Fibroblast of villous mesenchyme (primary cell): ENCODE measurements at places on chromosomes 7 and 10.
A peak's percentile ranks its signal among the peaks of the same experiment; 100 is the strongest.

DNA sequence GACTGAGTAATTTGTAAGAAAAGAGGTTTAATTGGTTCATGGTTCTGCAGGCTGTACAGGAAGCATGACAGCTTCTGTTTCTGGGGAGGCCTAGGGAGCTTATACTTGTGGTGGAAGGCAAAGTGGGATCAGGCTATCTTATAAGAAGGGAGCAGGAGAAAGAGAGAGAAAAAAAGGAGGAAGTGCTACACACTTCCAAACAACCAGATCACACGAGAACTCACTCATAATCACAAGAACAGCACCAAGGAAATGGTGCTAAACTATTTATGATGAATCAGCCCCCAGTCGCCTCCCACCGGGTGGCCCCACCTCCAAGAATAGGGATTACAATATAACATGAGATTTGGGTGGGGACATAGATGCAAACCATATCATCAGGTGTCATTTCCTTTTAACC, 89.1 kb upstream of the KCNMA1 start:
- DNase-seq = no peak

DNA sequence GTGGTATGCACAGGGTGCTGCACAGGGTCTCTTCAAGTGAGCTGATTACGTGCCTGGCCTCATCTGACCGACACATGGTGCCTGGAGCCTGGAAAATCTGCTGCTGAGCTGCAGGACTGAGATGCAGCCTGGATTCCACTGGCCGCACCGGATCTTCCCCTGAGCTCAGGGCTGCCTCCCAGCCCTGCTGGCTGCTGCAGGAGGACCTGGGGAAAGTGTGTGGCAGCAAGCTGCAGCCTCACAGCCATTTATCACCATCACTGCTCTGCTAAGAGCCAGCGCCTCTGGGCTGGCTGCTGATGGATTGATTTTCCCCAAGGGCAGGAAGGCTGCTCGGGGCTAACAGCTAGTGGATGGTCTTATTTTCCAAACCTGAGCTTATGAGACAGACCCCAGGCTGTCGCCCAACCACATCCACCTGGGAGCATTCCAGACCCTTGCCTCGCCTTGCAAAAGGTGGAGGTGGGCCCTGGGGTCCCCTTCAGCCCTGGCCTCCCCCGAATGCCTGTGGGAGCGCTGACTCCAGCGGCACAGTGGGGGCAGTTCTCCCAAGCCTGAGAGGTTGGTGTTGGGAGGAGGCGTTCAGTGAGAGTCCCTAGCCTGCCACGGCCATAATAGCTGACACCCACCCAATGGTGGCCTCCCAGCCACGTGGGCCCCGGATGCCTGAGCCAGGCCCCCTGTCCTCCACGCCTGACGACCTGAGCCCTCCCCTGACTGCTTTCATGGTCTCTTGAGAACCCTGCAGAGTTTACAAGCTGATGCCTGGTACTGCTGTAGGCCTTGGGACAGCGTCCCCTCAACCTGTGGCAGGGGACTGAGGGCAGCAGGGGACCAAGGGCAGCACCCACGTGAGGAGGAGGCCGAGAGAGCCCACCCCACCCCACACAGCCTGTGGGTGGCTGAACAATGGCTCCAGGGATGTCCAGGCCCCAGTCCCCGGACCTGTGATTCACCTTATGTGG, 38.2 kb downstream of the STK32C start:
- no peak for DNase-seq

GRCh38 chr10:115895166-115895565, 377.8 kb downstream of the GFRA1 start:
- DNase-seq = no peak

- DNase-seq = peak; percentile 4
These were observed 105.5 kb upstream of the FAM204A start for GRCh38 chr10:118447478-118448270.

DNA sequence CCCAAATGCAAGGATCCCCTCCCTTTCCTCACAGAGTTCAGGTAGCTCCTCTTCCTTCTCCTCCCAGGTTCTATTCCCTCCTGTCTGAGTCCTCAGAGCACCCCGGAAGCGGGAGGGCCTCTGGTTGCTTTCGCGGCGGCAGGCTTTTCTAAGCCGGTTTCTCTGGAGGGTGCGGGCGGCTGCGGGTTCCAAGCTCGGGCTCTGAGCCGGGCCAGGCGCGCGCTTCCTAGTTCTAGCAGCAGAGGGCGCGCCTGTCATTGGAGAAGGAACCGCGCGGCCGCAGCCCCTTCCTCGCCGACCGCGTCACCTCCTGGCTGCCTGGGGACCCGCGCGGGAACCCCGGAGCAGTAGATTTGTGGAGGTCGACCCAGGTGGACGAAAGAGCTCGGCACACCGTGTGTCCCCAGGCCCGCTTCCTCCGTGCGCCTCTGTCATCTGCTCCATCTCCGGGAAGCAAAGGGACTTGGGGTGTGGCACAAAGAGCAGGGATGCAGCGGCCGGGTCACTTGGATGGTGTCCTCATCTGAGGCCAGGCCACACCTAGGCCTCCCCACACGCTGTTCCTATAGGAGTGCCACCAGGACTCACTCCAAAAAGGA, 389.0 kb upstream of the PODXL start:
- DNase-seq = peak; percentile 26

- peak; percentile 59 for DNase-seq
These were observed 181.3 kb downstream of the MAGI2 start for GRCh38 chr7:79272066-79272669.

DNA sequence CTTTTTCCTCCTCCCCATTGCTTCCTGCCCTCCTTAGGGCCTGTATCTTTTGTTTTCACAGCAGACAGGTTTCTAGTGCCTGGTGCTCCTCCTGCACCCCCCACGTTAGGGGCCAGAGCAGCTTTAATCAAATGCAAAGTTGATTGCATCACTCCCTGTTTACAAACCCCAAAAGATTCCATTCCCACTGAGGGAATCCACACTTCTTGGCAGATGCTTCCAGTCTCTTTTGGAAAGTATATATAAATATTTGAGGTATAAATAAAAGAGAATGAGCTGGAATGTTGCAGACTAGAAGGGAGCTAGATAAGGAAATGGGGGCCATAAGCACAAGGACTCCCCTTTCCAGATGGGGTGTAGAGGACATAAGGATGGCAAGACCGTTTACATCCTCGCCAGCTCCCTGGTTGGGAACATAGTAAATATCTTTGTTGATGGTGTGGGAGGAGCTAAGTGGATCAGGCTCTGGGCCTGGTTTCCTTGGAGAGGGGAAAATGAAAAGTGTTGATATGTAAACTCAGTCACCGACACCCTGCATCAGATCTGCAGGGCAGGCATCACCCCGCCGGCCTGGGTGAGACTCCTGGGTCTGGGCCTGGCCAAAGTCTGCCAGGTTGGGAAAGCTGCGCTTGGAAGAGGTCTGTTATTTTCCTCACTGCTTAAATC, 6.2 kb downstream of the RARRES2 start:
- peak; percentile 90 for DNase-seq

- no peak for DNase-seq
These were observed 5.4 kb downstream of the TRDMT1 start for GRCh38 chr10:17196045-17196444.

- peak; percentile 28 for DNase-seq
These were observed 53.6 kb upstream of the DYNC1I1 start for GRCh38 chr7:95718577-95719410.

GRCh38 chr7:92731335-92732063, 104.9 kb downstream of the CDK6 start:
- peak; percentile 66 for DNase-seq

DNA sequence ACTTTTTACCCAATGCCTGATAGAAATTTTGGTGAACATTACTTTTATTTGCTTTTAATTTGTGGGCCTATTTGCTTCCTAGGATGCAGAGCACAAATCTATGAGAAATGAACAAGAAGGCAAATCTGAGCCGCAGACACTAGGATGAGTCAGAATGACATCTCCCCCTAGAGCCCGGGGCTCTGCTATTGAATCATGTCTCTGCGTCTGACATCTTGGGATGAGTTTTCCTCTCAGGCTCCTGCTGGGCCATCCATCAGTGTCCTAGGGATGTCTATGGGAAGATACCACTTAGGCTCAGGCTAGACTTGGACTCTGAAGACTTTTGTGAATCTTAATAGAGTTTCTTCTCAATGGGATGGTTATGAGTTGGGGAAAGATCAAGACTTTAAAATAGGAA, 157.3 kb upstream of the MTPN start:
- DNase-seq = no peak

GRCh38 chr10:7283246-7283645, 127.6 kb downstream of the SFMBT2 start:
- no peak for DNase-seq

DNA sequence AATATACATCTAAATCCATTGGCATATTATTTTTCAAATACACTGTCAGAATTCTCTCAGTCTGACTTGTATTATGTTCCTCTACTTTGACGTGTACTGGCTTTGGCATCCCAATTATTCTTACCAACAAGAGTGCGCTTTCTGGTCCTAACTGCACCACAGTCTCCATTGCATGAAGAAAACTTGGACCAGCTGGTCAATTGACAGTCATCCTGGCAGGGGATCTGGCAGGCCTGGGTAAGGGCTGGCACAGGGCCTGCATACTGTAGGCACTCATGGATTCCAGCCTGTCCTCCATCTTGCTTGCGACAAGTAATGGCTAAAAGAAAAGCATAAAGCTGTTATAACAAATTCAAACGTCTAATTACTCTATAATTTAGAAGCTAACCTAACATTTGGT, 384.9 kb downstream of the THSD7A start:
- no peak for DNase-seq

DNA sequence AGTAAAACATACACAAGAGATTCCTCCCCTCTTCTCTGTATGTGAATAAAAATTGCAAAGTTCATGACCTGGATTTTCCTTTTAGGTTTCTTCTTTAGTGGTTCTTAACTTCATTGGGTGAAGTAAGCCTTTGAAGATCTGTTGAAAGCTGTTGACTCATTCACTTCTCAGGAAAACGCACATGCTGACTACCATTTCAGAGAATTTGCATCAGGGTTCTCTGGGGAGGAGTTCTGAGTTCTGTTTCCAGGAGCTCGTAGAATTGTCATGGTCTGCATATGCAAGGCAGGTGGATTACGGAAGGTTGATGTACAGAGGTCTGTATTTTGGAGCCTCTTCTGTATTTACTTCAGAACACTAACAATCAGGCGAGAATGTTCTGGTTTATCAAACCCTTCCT, 962 bp upstream of the SLC26A4 start:
- peak; percentile 48 for DNase-seq

DNA sequence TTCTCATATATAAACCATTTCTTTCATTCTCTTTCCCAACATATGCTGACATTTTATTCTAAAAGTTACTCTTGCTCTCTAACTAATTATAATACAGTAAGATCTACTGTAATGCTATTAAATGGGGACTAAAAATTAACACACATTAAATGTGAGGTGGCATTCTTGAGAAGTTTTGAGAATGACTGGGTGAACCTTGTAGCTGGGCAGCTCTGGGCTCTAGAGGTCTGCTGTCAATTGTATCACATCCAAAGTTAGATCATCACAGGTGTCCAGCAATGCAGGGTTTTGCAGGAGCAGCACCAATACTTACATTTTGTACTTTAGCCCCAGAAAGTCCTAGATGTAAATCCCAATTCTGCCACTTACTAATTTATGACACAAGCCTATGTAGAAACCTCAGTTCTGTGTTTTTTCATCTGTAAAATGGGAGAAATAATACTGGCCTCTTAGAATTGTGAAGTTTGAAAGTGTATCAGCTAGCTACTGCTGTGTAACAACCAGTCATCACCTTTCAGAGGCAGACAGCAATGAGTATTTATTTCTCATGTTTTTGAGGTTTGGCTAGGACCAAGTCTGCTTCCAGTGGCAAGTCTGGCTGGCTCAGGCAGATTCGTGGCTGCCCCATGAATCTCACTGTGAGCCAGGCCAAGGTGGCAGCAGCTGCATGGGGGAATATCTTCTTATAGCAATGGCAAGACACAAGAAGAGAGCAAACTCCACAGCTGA, 79.6 kb upstream of the EMX2 start:
- DNase-seq = no peak

DNA sequence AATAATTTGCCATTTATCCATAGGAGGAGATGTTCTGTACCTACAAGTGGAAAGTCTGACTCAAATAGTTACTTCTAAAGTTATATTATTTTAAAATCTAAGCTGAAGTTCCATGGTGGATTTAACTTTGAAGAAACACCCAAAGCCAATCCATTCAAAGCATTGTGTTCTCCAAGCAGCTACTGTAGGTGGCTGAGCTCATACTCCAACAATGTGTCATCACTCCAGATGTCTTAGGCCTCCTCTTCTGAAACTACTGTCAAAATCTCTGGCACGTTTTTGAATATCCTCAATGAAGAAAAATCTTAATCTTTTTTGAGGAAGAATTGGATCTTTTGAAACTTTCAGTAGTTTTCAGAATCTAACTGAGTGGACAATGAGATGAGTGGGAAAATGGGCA, 169.1 kb downstream of the PTEN start:
- peak; percentile 74 for DNase-seq

GRCh38 chr7:68542831-68543230, 1055.4 kb upstream of the AUTS2 start:
- no peak for DNase-seq
